ENCODE measurements at places on chromosomes 7 and 10.

- DNase-seq, result no peak
These were observed 16.0 kb upstream of the PRSS1 start for GRCh38 chr7:142733271-142733670.

DNA sequence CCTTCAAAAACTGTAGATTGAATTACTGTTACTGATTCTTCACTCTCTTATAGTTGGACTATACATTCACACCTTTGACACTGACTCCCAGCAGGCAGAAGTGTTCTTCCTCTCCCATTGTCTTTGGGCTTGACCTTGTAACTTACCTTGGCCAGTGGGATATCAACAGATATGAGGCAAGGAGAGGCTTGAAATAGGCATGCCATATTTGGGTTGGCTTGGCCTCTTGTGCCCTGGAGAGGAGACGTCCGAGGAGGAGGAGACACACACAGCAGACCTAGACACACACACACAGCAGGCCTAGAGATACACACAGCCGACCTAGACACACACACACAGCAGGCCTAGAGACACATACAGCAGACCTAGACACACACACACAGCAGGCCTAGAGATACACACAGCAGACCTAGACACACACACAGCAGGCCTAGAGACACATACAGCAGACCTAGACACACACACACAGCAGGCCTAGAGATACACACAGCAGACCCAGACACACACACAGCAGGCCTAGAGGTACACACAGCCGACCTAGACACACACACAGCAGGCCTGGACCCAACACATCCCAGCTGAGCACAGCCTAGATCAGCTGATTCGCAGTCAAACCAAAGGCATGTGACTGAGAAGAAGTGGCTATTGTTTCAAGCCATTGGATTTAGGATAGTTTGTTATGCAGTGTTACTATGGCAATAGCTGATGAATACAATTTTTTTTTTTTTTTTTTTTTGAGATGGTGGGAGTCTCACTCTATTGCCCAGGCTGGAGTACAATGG is 12.5 kb upstream of the GNA12 start:
- no peak for DNase-seq

- DNase-seq, result no peak
These were observed 34.0 kb downstream of the AHCYL2 start for GRCh38 chr7:129258649-129259389.

- no peak for DNase-seq
These were observed 1200.3 kb upstream of the LRRN3 start for GRCh38 chr7:109890622-109891021.

DNA sequence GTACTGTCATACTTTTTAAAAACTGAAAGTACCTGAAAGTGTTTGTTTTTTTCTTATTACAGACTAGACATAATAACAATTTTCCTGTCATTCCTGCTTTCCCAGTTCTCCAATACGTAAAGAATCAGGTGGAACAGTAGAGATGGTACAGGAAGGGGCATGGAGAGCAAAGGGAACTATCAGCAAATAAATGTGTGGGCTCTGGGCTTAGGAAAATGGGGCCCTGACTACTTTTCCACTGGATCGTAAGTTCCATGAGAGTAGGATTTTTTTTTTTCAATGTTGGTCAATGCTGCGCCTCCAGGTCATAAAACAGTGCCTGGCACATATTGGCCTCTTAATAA is 15.2 kb upstream of the FAS start:
- no peak for DNase-seq

DNA sequence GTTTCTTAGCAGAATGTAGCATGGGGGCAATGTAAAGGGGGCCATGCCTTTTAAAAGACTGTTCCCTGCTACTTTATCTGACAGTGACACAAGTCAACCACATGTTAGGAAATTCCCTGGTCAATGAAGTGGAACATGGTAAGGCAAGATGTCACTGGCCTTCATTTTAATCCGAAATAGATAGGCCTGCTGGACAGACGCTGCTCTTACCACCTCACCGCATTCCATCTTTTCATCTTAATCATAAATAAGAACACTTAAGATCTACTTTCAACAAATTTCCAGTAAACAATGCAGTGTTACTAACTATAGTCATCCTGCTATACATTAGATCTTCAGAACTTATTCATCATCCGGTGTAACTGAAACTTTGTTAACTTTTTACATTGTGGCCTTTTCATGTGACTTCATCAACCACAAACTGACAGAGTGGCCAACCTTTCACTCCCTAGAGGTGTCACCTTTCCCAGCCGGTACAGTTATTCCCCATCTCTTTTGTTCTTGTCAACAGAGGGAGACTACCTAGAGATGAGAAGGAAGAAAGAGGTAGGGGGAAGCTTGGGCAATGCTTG is 15.6 kb downstream of the ASB4 start:
- no peak for DNase-seq

GRCh38 chr10:2660276-2660675 is 407.1 kb upstream of the PFKP start:
- DNase-seq, result no peak

GRCh38 chr7:130149281-130150139 is 55.7 kb downstream of the TMEM209 start:
- no peak for DNase-seq

GRCh38 chr7:92413550-92413949 is 33.7 kb upstream of the GATAD1 start:
- no peak for DNase-seq

DNA sequence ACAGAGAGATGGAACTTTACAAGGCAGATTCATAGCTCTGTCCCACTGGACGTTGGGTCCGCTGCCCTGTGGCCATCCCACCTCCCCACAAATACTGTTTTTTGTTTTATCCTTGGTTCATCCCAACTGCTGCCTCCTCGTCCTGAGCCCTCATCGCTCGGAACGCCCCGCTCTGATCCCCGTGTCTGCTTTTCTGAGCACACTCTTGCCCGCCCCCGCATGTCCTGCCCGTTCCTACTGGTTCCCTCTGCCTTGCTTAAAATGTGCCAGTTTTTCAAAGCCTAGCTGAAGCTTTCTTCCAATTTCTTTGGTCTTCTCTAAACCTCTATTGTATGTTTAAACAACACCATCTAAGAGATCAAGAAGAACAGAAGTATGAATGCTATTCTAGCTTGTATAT is 19.4 kb downstream of the RNF32 start:
- no peak for DNase-seq

GRCh38 chr10:69856601-69857166 is 55.0 kb downstream of the COL13A1 start:
- no peak for DNase-seq

GRCh38 chr10:66349726-66350125 is 576.1 kb upstream of the LRRTM3 start:
- DNase-seq, result no peak

- DNase-seq, result no peak
These were observed 171.5 kb upstream of the SP4 start for GRCh38 chr7:21256310-21256877.

DNA sequence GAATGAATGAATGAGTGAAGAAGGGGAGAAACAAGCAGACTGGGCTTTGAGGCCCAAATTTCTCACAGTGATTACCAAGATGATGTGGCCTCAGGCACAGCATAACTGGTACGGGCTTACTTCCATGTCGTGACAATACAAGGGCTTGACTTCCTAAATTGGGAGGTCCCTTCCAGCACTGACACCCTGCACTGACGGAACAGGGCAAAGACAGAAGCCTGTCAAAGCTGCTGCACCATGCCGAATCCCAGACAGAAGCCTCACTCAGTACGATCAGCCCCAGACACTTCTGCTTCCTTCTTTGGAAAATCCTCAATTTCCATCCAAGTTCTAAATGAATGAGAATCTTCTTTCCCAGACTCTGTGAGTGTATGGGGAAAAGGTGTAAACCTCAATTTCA is 51.9 kb downstream of the GNA12 start:
- DNase-seq, result no peak

DNA sequence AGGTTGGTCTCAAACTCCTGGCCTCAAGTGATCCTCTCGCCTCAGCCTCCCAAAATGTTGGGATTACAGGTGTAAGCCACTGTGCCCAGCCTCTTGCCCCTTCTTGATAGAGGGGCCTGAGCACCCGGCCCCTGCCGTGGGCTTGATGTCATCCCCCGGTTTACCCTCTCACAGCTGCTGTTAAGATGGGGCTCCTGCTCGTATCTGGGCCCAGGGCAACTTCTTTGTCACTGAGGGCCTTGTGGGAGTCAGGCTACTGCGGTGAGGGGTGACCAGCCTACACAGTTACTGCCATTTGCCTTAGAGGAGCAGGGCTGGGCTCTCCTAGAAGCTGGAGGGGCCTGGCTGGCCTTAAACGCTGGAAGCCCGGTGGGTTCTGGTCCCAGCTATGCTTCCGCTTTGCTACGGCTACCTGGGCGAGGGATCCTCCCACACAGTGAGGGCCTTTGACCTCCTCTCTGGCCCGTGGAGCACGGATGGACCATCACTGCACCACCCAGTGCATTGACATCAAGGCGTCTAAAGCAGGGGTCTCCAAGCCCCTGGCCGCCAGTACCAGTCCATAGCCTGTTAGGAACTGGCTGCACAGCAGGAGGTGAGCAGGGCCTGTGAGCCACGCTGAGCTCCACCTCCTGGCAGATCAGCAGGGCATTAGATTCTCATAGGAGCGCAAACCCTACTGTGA is 1.1 kb upstream of the TMEM130 start:
- DNase-seq, result no peak

- no peak for DNase-seq
These were observed 62.4 kb downstream of the PRKAG2 start for GRCh38 chr7:151814400-151815009.

DNA sequence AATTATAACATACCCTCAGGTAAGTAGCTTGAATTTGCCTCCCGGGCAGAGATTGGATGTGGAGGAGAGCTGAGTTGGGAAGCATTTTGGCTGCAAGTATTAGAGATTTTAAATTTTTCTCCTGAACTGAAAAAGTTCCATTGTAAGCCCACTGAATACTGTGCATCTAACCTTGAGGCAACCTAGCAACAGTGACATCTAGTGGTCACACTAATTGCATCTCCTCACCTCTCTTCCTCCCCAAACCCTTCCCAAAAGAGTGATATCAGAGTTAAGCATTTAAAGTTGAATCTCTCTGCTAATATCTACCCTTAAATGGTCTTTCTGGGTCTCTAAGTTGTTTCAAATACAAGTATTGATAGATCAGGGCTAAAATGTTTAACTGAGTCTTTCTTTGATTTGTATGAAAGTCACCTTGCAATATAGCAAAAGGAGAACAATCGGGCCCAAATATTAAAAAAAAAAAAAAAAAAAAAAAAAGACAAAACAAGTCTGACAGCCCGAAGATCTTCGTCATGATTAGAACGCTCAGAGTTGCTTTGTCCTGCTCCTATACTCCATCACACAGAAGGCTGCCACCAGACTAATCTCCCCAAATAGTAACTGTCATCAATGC is 40.4 kb upstream of the DLX5 start:
- no peak for DNase-seq

- DNase-seq, result no peak
These were observed 155.1 kb upstream of the FZD8 start for GRCh38 chr10:35797187-35797586.

- no peak for DNase-seq
These were observed 141.0 kb downstream of the PTEN start for GRCh38 chr10:88004451-88004850.

DNA sequence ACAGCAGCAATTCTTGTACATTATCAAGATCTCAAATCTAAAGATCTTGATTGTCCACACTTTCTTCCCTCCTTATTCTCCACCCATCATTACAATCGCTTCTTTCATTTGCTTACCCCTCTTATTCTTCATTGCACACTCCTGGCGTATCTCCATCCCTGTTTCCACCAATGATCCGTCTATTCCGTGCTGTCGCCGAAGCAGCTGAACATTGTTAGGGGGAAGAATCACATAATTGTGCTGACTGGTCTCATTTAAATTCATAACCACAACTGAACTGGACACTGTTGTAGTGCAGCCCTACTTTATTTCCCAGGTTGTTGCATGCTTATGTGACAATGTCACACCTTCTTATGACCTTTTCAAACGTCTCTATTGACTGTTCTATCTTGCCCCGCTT is 18.9 kb upstream of the NRP1 start:
- no peak for DNase-seq

GRCh38 chr10:19958787-19959186 is 142.6 kb downstream of the PLXDC2 start:
- DNase-seq, result no peak

- no peak for DNase-seq
These were observed 65.4 kb downstream of the CFAP46 start for GRCh38 chr10:132876993-132877431.

- no peak for DNase-seq
These were observed 22.3 kb downstream of the ZNF783 start for GRCh38 chr7:149284343-149284742.

DNA sequence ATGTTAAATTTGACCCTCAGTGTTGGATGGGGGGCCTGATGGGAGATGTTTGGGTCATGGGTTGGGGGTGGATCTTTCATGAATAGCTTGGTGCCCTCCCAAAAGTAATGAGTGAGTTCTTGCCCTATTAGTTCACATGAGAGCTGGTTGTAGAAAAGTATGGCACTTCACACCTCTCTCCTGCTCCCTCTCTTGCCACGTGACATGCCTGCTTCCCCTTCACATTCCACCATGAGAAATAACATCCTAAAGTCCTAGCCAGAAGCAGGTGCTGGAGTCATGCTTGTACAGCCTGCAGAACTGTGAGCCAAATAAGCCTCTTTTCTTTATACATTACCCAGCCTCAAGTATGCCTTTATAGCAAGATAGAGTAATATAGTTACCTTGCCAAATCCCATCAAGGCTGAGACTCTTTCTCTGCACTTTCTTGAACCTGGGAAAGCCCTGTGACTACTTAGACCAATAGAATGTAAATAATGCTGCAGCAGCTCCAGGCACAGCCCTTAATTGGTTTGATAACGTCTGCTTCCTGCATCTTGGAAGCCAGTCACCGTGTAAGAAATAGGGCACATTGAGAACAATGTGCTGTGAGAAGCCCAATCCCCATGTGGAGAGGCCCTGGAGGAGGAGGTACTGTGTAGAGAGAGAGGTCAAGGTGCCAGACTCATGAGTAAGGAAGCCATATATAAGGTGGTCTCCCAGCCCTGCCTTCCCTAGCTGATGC is 88.0 kb upstream of the NAMPT start:
- no peak for DNase-seq

DNA sequence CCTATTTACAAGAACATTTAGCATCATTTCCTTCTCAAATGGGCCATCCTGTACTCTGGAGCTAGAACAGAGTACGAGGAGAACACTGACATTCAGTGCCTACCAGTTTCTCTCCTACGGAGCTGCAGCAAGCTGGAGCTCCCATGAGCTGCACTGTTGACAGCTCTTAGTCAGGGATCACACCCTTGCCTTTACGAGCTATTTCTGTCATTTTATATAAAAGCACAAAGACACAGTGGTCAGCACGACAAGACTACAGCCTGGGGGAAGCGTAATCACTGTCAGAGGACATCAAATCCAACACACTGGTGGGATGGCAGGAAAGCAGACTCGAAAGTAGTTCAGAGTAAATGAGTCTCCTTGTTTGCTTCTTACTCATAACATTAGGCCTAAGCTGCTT is 2.7 kb downstream of the CDCA7L start:
- no peak for DNase-seq
